ENCODE measurements at places on chromosomes 3 and 15.

- no peak for DNase-seq
Observed at GRCh38 chr3:117618462-117618861, 908.9 kb downstream of the TUSC7 start.

DNA sequence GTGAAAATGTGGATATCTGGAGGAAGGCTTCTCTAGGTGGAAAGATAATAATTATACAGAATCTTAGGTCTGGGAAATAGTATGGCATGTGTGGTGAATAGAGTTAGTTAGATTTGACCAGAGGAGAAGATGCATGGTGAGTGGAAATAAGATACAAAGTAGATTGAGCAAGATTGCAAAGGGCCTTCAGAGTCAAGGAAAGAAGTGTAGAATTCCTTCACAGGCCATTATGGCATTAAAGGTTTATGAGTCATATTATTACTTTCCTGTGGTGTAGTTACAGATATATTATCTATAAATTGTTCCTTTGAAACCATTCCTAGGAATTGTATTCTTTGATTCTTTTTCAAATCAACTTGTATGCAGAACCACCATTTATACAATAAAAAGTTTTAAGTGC is 660.3 kb downstream of the SI start:
- DNase-seq, result no peak

GRCh38 chr3:27072810-27073651 is 296.2 kb downstream of the NEK10 start:
- no peak for DNase-seq

DNA sequence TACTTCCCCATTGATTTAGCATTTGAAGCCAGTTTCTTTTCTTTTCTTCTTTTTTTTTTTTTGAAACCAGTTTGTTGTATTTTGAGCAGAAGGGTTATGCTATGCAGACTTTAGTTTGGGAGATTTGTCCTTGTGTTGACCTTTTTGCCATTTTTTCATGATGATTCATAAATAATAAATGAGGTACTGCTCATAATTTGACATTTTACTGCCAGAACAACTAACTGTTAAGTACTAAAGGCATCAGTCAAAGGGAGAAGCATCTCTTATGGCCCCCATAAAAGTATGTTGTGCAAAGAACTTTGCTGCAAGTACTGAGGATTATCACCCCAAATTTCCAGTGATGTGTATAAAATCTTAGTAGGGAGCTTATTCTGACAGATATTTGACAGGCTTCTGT is 1.7 kb upstream of the GPR87 start:
- DNase-seq, result no peak

GRCh38 chr15:40338921-40339620 is 1.7 kb downstream of the CCDC9B start:
- DNase-seq, result peak; percentile 92

DNA sequence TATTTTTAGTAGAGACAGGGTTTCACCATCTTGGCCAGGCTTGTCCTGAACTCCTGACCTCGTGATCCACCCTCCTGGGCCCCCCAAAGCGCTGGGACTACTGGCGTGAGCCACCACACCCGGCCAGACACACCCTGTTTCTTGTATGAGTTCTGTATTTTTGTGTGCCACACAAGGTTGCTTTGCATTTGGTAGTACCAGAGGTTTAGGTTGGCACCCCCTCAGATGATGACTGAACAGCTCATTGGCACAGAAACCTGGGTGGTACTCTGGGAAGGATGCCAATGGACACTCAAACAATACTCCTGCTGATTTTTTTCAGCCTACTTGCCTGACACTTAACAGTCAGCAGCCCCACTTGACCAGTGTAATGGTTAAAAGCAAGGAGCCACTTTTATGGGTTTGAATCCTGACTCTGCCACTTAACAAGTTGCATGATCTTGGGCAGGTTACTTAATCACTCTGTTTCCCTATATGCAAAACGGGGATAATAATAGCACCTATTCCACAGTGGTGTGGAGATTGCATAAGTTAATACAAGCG is 39.2 kb upstream of the BCL2A1 start:
- no peak for DNase-seq

DNA sequence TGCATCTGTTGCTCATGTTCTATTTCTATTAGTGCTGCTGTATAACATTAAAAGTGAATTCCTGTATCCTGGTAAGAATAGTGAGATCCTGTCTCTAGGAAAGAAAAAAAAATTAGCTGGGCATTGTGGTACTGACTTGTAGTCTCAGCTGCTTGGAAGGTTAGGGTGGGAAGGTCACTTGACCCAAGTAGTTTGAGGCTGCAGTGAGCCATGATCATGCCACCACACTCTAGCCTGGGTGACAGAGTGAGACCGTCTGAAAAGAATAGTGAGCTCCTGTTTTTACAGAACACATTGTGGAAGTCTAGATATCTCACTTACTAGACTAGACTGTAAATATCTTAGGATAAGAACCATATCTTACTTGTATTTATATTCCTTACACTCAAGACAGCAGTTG is 4.6 kb downstream of the ATP11B start:
- no peak for DNase-seq

GRCh38 chr3:128432971-128433836 is 33.5 kb downstream of the DNAJB8 start:
- peak; percentile 92 for DNase-seq

GRCh38 chr3:183563536-183563874 is 8.0 kb upstream of the KLHL6 start:
- DNase-seq, result no peak

DNA sequence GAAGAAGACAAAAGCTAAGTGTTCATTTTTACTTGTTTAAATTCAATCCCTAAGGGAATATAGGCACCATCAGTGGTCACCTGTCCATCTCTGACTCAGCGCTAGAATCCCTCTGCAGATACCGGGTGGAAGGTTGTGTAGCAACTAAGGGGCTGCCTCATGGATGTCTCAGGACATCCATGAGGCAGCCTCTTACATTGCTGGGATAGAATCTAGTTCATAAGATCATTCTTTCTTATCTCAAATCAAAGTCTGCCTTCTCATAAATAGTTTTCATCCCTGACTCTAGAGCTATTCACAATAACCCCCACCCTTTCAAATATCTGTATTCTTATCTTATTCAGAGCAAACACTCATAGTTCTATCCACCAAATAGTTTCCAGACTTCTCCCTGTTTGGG is 38.1 kb downstream of the HSPBAP1 start:
- peak; percentile 89 for DNase-seq

- no peak for DNase-seq
Observed at GRCh38 chr3:81068546-81068945, 692.9 kb downstream of the GBE1 start.

GRCh38 chr15:62027263-62027565 is 33.0 kb downstream of the VPS13C start:
- DNase-seq, result no peak

GRCh38 chr15:61146931-61147230 is 82.2 kb downstream of the RORA start:
- no peak for DNase-seq

GRCh38 chr3:153978006-153978405 is 143.2 kb upstream of the ARHGEF26 start:
- DNase-seq, result no peak

- DNase-seq, result no peak
Observed at GRCh38 chr3:53156368-53156834, 4.6 kb upstream of the PRKCD start.

DNA sequence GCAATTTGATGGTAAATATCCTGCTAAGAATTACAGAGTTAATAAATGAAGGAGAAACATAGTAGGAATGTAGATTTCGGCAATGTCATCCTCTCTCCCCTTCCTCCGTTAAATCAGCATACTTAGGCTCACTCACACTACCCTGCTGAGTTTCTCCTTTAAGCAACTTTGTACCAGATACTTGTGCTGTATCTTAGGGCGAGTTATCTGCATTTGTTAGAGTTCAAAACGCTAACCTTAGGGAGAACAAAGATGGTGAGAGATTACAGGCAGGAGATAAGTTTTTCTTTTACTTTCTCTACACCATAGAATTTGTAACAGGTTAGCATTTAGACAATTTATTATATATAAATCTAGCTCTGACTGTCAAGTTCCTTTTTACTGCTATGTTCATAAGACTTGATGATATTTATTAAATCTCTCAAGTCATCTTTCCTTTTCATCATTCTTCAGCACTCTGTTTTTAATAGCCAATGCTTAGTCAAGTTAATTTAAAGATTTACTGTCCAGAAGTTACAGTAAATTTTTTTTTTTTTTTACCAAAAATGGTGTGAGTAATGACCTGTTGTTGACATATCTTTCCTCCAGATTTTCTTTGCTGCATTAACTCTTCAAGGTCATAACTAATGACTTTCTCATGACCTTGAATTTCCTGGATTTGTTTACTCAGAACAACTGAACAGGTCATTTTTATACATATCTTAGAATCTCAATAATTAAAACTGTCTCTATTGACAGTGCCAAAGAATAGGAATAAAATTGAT is 22.2 kb downstream of the SUCNR1 start:
- DNase-seq, result no peak

- DNase-seq, result no peak
Observed at GRCh38 chr3:11300970-11301369, 28.8 kb downstream of the ATG7 start.

- DNase-seq, result peak; percentile 33
Observed at GRCh38 chr3:30607032-30607833, 832 bp downstream of the TGFBR2 start.

- peak; percentile 82 for DNase-seq
Observed at GRCh38 chr3:194137008-194137505, 1.1 kb downstream of the HES1 start.

DNA sequence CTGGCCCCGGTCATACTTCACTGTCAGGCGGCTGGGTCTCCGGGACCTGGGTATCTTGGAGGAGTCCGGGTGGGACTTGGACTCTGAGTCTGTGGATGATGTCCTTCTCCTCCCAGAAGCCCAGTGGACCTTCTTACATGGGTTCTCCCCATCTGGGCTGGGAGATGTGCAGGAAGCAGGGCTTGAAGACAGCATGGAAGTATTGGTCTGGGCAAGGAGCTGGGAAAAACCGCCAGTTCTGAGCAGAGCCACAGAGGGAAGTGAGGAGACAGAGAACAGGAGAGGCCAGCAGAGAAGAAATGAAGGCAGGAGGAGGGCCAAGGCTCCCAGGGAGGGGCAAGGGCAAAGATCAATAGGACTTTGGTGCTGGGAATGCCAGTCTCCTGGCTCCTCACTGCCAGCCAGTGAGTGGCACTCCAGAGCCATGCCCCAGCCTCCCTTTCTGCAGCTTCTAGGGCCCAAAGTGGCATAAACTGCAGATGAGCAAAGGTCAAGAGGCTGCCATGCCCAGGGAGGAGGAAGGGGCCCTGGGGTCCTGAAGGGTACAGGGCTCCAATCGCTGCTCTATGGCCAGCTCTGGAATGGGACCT is at the start of gene PPP1R14D:
PPP1R14D (minus strand) TSS at position 262 of the 590 bp plus-strand sequence; CDS start at position 195, 67 bp downstream.
- no peak for DNase-seq

- DNase-seq, result no peak
Observed at GRCh38 chr3:27661797-27662196, 60.3 kb downstream of the EOMES start.

- peak; percentile 15 for DNase-seq
Observed at GRCh38 chr3:111033470-111034050, 38.1 kb upstream of the NECTIN3 start.

DNA sequence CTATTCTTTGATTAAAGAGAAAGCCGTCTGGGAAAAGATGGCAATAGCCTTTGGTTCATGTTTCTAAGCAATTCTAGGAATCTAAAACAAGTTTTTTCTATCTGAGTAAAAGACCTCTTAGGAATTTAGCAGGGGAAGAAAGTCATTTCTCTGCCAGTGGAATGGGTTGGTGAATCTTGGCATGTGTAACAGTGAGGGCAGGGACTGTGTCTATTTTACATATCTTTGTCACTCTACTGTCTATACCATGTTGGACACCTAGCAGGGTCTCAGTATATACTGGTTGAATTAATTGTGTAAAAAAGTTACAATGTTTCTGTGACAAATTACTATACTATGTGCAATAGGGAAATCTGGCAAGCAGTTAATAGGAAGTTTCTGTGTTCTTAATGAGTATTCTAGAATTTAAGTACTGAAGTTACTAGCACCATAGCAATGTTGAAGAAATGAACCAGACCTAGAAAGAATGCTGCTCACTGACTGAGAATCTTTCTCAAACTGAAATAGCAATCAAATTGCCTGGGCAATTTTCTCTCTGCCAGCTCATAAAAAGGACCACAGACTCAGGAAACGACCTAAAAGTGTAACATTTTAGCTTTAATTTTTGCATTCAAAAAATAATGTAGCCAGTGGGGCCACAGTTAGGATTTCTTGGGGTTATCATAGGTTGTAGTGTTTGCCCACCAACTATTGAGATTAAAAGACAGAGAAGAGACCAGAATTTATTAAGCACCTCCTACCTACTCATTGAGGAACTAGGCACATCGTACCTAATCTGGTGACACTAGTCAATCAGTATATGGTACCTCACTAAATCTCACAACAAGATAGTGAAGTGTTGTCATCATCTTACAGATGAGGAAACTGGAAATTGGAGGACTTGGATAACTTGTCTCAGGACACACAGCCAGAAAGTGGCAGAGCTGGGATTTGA is 56.2 kb upstream of the LEKR1 start:
- DNase-seq, result peak; percentile 39

DNA sequence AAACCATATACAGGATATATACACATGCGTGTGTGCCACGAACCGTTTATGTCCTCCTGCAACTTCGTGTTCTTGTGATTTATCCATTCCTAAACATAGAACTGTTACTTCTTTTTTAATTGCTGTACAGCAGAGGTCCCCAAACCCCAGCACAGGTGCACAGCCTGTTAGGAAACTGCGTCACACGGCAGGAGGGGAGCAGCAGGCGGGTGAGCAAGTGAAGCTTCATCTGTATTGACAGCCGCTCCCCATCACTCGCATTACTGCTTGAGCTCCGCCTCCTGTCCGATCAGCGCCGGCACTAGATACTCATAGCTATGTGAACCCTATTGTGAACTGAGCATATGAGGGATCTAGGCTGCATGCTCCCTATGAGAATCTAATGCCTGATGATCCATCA is 34.9 kb upstream of the NRROS start:
- DNase-seq, result no peak

Data from trophoblast cell (in vitro differentiated cells and primary cell).